ENCODE measurements at places on chromosomes 16 and 17.

DNA sequence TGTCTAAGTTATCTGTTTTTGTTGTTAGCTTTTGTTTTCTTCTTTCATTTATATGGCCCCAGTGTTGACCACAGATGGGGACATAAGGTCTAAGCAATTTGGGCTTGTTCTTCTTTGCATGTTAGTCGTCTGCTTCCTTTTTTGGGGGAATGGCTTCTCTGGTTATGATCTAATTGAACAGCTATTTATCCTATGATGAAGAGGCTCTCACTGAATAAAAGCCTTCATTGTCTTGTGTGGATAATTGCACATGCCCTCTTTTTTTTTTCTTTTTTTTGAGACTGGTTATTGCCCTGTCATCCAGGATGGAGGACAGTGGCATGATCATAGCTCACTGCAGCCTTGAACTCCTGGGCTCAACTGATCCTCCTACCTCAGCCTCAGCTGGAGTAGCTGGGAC is 13.7 kb downstream of the SMARCE1 start:
- ATAC-seq: no peak

DNA sequence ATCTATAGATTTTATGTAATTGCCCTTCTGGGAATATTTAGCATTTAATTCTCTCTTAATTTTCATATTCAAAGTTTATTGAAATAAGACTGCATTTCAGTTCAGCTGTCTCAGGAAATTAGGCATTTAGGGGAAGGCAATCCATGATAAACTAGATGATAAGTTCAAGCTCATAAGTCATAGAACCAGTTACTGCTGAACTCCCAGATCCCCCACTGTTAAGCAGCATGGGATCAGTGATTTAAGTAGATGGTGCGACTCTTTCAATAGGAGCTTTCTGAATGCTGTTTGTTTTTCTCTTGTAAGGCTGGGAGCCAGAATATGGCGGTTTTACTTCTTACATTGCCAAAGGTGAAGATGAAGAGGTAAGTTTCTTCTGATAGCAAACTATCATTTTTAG is 23.8 kb downstream of the OGFOD1 start:
- ATAC-seq: no peak

DNA sequence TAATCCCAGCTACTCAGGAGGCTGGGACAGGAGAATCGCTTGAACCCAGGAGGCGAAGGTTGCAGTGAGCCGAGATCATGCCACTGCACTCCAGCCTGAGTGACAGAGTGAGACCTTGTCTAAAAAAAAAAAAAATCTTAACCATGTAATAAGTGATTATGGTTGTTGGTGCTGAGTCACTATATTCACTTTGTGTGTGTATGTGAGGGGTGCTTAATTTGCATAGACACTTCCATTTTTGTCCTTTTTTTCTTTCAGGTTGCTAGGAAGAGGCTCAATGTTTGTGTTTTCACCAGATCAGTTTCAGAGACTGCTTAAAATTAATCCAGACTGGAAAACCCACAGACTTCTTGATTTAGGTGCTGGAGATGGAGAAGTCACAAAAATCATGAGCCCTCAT is 18.2 kb downstream of the METTL9 start:
- ATAC-seq: no peak

DNA sequence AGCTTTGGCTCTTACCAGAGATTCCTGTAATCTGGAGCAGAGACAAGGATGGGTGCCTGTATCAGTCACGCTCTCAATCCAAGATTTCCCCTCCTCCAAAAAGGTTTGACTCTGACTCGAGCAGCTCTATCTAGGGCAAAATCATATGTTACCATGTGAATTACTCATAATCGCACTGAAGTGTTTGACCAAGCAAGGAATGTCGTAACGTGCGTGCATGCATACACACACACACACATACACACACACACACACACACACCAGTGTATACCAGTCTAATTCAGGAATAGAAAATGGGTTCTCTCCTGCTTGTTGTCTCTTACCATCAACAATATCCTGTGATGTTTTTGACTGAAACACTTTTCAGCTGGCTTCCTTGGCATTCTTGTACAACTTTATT is 835.1 kb downstream of the KCNJ2 start:
- ATAC-seq: no peak

GRCh38 chr16:82231008-82231787 is 61.2 kb upstream of the MPHOSPH6 start:
- no peak for ATAC-seq

- no peak for ATAC-seq
Measured at GRCh38 chr16:88510091-88510994, 57.3 kb downstream of the ZFPM1 start.

GRCh38 chr16:66274335-66275110 is 92.0 kb upstream of the CDH5 start:
- no peak for ATAC-seq

DNA sequence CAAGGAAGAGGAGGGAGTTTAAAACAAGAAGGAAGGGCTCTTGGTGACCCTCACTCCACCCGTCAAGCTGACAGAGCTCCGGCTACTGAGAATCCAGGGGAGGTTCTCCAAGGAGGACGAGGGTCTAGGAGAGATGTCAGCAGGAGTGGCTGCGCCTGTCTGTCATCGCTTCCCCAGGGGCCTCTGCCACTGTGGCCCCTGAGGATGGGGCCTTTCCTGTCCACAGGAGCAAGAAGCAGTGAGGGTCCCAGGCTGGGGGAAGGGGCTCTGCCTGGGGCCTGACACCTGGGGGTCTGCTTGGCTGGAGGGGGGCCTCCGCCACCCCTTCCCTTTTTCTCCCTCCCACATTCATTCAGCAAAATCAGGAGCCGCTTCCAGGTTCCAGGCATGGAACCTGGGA is 66.5 kb upstream of the TNRC6C start:
- ATAC-seq: no peak

DNA sequence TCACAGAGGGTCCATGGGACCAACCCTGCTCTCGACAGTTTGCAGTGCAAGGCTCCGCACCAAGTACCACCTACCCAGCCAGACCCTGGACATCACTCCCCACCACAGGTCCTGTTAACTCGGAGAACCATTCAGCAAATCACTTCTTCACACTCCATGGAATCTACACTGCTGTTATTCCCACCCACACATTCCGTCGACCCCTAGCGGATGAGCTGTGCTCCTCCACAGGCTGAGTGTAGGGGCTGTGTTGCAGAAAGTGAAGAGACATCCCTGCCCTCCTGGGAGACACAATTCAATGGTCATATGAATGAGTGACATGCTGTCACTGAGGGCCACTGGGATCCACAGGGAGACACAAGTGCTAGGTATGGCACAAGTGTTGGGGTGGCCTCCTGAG is 27.5 kb downstream of the MPG start:
- no peak for ATAC-seq

- no peak for ATAC-seq
Measured at GRCh38 chr17:51353296-51353695, 93.0 kb downstream of the UTP18 start.

- peak; percentile 90 for ATAC-seq
Measured at GRCh38 chr17:47905221-47905733, 9.2 kb downstream of the SP2 start.

GRCh38 chr16:74862743-74863244 is 88.2 kb upstream of the FA2H start:
- ATAC-seq: no peak

GRCh38 chr16:67395458-67396158 is 2.3 kb upstream of the TPPP3 start:
- no peak for ATAC-seq

DNA sequence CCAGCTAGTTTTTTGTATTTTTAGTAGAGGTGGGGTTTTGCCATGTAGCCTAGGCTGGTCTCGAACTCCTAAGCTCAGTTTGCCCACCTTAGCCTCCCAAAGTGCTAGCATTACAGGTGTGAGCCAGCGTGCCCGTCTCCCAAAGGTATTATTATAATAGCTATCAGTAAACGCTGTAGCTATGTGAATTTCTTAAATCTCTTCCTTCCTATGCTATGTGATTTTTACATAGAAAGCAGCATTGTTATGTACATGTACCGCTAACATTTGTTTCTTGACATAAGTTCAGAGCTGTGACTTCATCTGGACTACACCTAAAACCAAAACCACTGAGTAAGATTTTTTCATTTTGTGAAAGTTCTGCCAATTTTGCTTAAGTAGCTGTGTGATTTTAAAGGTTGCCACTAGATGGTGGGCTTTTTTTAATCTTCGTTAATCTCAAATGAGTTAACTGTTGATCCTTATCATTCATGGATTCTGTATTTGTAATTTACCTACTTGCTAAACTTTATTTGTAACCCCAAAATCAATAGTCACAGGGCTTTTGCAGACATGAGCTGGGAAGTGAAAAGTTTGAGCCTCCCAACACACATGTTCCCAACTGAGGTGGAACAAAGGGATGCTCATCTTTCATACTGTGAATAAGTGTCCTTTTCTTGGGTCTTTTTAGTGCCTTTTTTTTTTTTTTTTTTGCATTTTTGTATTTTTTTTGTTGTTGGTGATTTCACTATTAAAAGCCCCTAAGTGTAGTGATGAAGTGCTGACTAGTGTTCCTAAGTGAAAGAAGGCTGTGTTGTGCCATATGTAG is 21.9 kb downstream of the PRKAR1A start:
- ATAC-seq: no peak

GRCh38 chr17:12406623-12407215 is 259.0 kb upstream of the MYOCD start:
- ATAC-seq: peak; percentile 55

GRCh38 chr17:35315283-35315682 is 58.1 kb downstream of the SLFN11 start:
- no peak for ATAC-seq

DNA sequence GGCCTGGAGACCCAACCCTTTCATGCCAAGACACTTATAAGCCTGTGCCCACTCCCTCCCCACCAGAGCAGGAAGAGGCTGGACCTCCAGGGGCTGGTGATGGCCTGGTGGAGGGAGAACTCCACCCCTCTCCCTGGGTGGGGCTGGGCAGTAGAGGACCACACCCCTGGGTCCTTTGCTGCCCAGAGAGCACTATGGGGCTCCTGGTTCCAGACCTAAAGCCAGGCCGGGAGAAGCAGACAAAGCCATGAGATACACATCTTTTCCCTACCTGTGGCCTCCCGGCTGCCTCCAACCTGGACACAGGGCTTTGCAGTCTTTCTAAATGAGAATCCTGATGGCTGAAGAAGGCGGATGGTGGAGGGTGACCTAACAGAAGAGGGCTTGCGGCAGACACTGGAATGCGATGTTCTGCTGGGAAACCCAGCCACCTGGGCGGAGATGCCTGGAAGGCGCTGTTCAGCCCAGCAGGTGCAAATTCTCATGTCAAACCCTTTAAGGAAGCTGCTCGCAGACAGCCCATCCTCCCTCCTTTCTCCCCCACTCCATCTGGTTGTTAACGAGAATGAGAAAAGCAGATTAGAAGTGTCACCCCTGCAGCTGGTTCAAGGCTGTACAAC is 43.9 kb upstream of the KIFC3 start:
- no peak for ATAC-seq

- ATAC-seq: no peak
Measured at GRCh38 chr17:33328129-33328528, 35.0 kb upstream of the ASIC2 start.

DNA sequence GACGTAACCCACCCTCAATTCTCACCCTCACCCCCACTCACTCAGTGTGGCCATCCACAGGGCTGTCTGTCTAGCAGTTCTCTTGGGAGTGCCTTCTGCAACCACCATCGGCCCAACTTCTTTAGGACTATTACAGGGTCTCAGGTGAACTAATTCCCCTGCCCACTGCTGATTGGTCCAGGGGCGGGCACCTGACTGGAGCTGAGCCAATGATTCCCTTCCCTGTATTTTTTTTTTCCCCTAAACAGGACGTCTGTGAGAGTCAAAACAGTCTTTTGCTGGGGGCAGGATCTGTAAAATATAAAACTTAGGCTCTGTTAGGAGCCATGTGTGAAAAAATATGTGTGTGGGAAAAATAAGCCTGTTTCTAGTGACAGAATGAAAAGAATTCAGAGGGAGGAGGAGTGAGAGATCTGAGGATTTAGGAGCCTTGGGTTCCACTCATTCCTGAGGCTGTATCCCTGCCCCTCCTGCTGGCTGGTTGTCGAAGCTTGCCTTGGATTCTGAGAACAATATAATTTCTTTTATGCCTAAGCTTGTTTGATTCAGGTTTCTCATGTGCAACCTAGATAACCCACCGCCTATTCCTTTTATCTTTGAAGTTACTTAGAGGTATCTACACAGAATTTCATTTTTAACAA is 115.0 kb downstream of the SPACA3 start:
- no peak for ATAC-seq

DNA sequence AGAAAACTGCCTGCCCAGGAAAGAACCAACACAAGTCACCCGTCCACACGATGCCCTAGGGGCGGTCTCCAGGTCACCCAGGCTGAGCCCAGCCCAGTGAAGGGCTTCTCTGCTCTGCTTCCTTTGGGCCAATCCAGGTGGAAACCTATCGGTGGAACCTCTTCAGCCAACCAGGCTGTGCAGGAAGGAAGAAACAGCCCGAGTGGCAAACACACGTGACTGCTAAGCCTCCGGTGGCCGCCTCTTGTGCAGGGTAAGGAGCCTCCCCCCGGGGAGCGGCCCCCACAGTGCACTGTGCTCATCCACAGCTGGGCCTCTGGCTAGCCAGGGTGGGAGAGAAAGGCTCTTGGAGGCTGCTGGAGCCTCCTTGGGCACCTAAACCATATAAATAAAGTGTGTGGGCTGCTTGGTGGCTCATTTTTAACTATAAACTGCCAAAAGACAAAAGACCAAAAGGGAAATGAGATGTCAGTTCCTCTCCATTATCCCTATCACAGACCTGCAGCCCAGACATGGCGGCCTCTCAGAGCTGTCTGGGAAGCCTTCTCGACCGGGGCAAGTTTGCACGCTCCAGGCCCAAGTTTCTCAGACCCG is 2.4 kb downstream of the RTN4RL1 start:
- ATAC-seq: no peak

- peak; percentile 61 for ATAC-seq
Measured at GRCh38 chr17:80260791-80261158, at the start of gene RNF213. RNF213 (plus strand) TSS chr17:80260852; CDS start chr17:80263682, 2,830 bp downstream.

Data from gastroesophageal sphincter (tissue), 4 donors.